ENCODE measurements at places on chromosomes 3 and 15.

DNA sequence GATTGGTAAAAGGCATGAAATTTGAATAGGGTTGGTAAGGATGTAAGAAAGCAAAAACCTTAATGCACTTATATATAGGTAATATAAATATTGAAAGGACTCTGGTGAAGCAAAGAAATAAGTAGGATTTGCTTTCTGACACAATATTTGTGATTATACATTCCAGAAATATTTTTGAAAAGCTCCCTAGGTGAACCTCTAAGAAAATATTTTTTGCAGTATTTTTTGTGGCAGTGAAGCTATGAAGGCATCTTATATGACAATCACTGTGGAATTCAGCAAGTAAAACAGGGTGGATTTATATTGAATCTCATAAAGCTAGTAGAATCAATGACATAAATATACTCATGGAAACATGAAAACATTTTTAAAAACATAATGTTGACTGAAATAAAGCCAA, 119.6 kb upstream of the EPHA3 start:
- H3K27ac ChIP-seq: no peak overlapping the region
- no peak overlapping the region for H3K4me3 ChIP-seq
- no peaks in the 10 kb centered on the region for H3K36me3 ChIP-seq
- H3K4me1 ChIP-seq: no peaks in the 10 kb centered on the region

DNA sequence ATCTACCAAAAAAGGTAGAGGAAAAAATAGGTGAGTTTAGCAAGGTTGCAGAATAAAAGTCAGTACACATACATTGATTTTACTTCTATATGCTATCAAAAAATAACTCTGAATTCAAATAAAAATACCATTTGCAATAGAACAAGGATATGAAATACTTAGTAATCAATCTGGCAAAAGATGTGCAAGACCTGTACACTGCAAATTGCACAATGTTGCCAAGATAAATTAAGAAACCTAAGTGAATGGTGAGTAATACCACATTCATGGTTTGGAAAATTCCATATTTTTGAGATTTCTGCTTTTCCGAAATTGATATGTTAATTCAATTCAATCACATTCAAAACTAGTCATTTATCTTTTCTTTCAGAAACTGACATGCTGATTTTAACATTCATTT, 464.8 kb downstream of the EPHA3 start:
- H3K27ac ChIP-seq: no peak overlapping the region
- H3K36me3 ChIP-seq: no peaks in the 10 kb centered on the region
- H3K4me3 ChIP-seq: no peak overlapping the region
- H3K4me1 ChIP-seq: no peaks in the 10 kb centered on the region

DNA sequence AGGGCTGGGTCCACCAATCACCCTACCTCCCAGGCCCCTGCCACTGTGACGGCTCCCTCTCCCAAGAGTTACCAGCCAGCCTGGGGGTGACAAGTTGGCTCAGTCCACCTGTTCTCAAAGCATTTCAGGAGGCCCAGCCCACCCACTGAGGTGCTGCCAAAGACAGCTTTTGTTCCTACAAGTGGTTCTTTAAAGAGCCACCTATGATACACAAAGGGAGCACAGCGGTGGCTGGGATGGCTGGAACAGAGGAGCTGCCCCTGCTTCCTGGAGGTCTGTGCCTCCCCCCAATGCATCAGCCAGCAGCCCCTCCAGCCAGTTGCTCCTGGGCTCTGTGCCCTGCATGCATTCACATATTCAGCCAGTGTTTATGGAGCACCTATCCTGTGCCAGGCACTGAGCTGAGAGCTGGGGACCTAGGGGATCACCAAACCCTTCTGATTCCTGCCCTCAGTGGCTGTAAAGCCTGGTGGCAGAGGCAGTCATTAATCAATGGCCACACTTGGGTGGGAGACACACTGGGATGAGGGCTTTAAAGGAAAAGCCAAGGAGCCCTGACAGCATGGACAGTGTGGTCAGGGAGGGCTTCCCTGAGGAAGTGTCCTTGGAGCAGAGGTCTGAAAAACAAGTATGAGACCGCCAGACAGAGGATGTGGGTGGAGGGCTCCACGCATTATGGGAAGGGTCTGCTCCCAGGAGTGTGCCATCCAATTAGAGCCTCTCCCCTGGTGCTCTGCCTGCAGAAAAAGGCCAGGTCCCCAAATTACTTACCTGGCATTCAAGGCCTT, 107.1 kb upstream of the LINGO1 start:
- no peaks in the 10 kb centered on the region for H3K4me1 ChIP-seq
- H3K4me3 ChIP-seq: no peak overlapping the region

DNA sequence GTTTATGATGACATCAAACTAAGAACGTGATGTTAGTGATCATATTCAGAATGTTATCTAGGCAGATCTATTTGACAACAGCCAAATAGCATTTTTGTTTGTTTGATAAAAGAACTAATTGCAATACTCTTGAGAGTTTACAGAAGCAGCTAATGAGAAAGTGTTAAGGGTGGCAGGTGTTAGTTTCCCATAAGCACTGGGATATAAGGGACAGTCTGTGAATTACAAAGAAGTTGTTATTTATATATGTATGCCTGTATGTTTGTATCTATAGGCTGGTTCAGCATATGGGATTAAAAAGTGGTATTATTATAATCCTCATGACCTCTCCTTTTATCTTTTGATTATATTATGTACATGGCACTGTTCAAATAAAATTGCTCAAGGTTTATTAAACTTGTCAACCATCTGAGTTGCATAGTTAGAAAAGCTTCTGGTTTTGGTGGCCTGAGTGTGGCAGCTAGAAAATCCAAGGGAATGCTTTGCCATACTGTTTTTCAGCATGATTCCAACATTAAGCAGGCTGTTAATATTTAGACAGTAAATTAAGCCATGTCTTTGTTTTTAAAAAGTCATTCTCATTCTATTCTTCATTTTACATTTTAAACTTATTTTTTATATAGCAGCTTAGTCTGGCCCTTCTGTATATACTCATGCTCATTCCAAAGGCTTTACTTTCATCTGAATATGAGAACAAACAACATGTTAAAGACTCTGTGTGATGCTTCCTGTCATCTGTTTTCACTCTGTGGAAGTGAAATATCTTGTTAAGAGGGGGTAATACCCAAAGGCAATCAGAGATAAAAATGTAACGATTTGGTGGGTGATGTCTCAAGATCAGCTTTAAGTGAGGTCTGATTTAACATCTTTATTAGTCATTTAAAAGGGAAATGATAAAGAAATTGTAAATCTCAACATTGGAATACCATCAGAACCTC, 13.1 kb downstream of the ROBO2 start:
- no peak overlapping the region for H3K4me3 ChIP-seq
- DNase-seq: no peak
- no peak overlapping the region for H3K27ac ChIP-seq

Data from effector memory CD8-positive, alpha-beta T cell (primary cell).